COLO829 (cell line): ENCODE measurements at places on chromosomes 11 and 22.
A peak's percentile ranks its signal among the peaks of the same experiment; 100 is the strongest.

DNA sequence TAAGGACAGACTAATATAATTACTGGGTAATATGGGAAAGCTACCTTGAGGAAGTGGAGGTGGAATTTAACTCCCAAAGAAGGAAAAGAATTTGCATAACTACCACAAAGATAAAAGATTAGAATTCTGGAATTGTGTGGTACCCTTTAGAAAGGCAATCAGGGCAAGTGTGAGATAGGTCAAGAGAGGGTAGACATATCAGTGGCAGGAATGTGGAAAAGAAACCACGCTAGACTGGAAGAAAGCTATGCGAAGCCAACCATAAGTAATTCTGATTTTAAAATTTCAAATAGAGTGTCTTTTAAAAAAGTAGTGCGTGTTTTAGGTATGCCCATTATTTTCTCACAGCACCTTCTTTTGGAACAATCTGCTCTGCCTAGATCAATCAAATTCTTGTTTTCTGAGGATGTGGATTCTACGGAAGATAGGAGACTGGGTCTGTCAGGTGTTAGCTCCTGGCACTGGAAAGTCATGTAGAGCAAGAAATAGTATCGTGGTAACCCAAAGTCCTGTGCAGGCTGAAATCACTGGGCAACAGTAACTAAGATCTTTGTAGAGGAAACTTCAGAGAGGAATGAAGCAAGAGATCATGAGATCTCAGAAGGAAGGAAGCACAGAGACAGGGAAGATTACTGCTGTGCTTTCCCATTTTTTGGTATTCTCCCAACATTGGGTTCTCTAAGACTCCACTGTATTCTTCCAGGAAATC is 111.3 kb upstream of the MTMR2 start:
- DNase-seq, result no peak

GRCh38 chr22:30294066-30294465 is 4.8 kb upstream of the CASTOR1 start:
- no peak for DNase-seq

DNA sequence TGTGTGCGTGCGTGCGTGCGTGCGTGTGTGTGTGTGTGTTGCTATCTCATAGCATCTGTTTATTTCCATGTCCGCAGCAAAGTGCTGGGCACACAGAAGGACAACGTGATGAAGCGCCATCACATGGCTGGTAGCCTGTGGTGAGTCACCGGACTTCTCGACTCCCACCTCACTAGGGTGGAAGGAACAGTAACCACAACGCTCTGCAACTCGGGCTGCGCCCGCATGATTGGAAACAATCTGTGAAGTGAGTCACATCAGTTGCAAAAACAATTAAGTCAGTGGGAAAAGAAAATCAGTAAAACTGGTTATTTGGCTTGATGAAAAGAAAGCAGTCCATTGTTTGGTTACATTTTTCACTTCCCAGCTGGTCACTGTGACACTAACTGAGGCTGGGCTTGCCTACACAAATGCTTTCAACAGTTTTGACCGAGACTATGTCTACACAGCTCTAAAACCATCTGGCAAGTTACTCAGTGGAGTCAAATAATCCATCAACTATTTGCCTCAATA is 437.3 kb upstream of the CADM1 start:
- peak; percentile 95 for DNase-seq

- no peak for DNase-seq
Measured at GRCh38 chr22:47854251-47854650, 1091.8 kb downstream of the TBC1D22A start.

- DNase-seq, result no peak
Measured at GRCh38 chr11:79082907-79083306, 357.9 kb downstream of the TENM4 start.

DNA sequence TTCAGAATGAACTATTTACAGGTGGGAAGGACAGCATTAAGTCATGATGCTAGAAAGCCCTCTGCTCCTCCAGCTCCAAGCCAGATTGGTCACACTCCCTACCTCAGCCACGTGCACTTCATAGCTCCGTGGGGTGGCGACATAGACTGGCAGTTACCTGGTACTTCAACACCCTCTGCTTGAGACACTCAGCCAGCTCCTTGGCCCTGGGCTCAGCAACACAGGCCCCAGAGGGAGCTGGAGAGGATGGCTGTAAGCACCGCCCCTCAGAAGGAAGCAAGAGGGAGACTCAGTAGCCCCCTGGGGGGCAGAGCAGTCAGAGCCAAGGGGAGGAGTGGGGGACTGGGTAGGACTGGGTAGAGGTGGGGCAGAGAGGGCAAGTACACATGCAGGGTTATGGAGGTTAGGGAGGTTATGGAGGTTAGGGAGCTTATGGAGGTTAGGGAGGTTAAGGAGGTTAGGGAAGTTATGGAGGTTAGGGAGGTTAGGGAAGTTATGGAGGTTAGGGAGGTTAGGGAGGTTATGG is 102.1 kb upstream of the BID start:
- DNase-seq, result no peak

DNA sequence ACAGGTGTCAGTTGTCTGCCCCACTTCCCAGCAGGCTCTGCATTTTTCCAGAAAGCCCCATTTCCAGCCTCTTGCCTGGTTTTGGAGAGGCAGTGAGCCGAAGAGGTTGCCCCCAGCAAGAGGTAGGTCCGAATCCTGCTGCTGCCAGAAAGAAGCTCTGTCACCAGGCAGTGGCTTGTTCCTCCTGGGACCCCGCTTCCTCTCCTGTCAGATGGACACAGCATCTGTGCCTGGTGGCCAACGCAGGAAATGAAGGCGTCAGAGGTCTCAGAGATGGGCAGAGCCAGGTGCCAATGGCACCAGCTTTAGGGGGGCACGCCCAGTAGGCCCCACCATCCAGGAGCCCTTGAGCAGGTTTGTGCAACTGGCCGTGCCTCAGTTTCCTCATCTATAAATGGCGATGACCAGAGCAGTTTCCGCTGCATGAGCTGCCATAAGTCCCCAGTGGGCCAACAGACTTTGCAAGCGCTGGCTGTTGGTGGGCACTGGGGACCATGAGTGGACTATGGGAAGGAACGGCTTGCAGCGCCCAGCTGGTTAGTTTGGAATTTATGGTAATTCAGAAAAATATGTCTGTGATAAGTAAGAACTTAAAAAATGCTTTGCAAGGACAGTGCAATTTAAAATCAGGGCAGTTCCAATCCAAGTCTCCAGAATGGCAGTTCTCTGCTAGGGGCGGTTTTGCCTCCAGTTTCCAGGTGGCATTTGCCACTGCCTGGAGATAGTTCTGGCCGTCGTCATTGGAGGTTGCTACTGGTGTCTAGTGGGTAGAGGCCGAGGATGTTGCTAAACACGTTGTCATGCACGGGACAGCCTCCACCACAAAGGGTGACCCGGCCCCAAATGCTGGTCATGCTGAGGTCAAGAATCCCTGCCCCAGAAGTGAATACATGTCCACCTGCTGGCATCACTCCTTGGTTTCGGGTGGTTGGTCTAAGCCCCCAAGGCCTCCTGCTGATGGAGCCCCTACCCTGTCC is 2.3 kb upstream of the OSBPL5 start:
- no peak for DNase-seq

GRCh38 chr11:61918251-61918937 is 1.0 kb upstream of the RAB3IL1 start:
- no peak for DNase-seq

GRCh38 chr11:810040-810567 is 337 bp downstream of the RPLP2 start:
- DNase-seq, result no peak

DNA sequence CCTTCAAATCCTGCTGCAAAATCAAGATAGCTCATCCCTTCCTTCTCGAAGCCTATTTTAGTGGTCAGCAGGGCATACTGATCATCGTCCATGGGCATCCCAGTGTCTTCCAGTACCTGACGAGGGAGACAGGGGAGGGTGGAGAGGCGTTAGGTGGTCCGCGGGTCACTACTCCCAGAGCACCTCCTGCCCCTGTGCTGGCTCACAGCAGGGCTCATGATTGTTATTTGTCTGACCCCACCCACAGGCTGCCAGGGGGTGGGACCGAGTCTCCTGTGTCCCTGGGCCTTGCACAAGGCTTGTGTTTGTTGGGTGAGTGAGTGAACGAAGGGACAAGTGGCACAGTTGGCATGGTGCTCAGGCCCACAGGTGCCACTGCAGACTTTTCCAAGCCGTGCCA is 177.0 kb downstream of the EFCAB6 start:
- no peak for DNase-seq

DNA sequence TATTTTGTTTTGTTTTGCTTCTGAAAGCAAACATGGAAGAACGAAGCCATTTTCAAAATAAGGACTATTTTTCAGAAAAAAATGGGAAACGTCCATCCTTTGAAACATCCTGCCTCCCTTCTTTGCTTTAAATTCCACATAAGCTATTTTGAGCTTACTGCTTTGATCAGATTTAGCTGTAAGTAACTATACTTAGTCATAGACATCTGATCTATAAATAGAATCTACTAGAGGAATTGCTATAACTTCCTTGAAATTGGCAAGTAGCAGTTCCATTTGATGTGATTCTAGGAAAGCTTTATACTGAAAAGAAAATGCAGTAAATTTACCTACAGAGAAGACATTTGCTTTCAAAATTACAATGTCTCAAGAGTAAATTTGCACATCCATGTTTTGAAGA is 305.8 kb downstream of the TTC28 start:
- peak; percentile 60 for DNase-seq

- no peak for DNase-seq
Measured at GRCh38 chr22:22787151-22787550, 100.5 kb upstream of the IGLL5 start.

- DNase-seq, result no peak
Measured at GRCh38 chr22:42926104-42926503, 69.0 kb upstream of the ARFGAP3 start.

GRCh38 chr11:63551091-63551888 is 11.9 kb downstream of the PLAAT2 start:
- no peak for DNase-seq

DNA sequence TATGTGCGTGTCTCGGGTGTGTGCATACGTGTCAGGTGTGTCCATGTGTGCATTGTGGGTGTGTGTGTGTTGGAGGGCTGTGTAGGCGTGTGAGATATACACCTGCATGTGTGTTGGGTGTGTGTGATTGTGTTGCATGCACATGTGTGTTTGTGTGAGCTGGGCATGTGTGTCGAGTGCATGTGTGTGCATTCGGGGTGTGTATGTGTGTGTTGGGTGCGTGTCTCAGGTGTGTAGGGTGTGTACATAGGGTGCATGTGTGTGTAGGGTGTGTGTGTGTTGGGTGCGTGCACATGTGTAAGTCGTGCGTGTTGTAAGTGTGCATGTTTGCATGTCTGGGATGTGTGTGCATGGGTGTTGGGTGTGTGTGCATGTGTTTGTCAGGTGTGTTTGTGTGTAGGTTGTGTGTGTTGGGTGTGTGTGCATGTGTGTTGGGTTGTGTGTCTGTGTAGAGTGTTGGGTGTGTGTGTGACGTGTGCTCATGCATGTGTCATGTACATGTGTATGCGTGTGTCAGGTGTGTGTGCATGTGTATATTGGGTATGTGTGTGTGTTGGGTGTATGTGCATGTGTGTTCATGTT is 4.1 kb downstream of the MUC6 start:
- no peak for DNase-seq

GRCh38 chr11:134254433-134255183 is 1.2 kb downstream of the ACAD8 start:
- no peak for DNase-seq

DNA sequence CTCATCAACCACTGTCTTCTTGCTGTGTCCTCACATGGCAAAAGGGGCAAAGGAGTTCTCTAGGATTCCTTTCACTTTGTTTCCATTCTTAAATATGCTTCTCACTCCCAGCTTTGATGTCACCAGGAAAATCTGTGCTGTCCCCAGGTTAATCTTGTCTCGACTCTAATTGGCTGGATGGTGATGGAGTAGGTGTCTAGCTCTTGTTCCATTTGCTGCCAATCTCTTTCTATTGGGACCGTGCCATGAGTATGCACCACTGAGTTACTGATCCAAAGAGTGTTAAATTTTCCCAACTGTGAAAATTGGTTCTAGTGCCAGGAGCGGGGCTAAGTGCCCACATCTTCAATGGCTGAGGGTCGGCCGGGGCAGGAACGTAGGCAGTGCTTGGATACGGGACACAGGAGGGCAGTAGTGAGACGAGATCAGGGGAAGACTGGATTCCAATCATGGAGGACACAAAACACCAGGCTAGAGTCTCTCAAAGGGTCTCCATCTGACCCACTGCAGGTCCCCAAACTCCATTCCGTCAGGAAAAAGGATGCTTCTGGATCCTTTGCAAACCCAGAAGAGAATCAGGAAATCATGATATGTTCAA is 47.7 kb upstream of the CSNK2A3 start:
- no peak for DNase-seq

- DNase-seq, result no peak
Measured at GRCh38 chr11:111870113-111870512, 1.3 kb downstream of the ALG9 start.

- no peak for DNase-seq
Measured at GRCh38 chr11:130915603-130916237, 559 bp downstream of the SNX19 start.

- no peak for DNase-seq
Measured at GRCh38 chr22:47269516-47270088, 507.2 kb downstream of the TBC1D22A start.

GRCh38 chr22:19473578-19473977 is 5.4 kb downstream of the UFD1 start:
- DNase-seq, result no peak
